Activated naive CD8-positive, alpha-beta T cell treated with anti-CD3 and anti-CD28 coated beads, Interleukin-2, amount 10 ng/mL, durations not matched to agents 7 days and 5 days (primary cell): ENCODE measurements at places on chromosomes 2 and 18.
A peak's percentile ranks its signal among the peaks of the same experiment; 100 is the strongest.

DNA sequence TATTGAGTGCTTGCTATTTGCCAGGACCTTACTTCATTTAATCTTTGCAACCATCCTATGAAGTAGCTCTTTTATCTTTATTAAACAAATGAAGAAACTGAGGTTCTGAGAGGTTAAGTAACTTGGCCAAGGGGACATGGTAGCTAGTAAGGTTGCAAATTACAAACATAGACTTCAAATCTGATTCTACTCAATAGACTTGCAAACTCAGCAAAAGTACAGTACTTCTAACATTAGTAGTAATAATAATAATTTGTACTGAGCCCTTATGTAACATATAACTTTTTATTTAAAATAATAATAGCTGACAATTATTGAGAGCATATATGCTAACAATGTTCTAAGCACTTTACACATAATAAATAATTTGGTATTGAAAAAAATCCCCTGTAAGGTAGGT is 255.7 kb upstream of the ATP5MC3 start:
- no peak for DNase-seq

DNA sequence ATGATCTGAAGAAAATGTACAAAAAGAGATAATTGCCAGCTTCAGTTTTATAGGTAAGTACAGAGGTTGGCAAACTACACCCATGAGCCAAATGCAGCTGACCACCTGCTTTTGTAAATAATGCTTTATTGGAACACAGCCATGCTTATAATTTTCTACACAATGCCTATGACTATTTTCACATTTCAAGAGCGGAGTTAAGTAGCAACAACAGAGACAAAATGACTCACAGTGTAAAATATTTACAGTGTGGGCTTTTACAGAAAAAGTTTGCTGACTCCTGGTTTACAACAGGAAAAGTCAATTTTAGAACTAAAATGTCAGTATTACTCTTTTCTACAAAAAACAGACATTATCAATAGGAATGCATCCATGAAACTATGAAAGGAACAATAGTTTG is 26.0 kb downstream of the CWC22 start:
- no peak for DNase-seq

DNA sequence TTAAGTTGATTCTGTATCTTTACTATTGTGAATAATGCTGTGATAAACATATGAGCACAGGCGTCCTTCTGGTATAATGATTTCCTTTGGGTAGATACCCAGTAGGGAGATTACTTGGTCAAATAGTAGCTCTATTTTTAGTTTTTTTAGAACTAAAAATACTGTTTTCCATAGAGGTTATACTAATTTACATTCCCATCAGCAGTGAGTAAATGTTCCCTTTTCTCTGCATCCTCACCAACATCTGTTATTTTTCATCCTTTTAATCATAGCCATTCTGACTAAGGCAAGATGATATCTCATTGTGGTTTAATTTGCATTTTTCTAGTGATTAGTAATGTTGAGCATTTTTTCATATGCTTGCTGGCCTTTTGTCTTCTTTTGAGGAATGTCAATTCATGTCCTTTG is 35.1 kb downstream of the PMS1 start:
- no peak for DNase-seq

GRCh38 chr2:192277494-192278109 is 82.9 kb upstream of the TMEFF2 start:
- DNase-seq, result no peak

- no peak for DNase-seq
Measured at GRCh38 chr2:39666491-39667101, 879 bp downstream of the TMEM178A start.

DNA sequence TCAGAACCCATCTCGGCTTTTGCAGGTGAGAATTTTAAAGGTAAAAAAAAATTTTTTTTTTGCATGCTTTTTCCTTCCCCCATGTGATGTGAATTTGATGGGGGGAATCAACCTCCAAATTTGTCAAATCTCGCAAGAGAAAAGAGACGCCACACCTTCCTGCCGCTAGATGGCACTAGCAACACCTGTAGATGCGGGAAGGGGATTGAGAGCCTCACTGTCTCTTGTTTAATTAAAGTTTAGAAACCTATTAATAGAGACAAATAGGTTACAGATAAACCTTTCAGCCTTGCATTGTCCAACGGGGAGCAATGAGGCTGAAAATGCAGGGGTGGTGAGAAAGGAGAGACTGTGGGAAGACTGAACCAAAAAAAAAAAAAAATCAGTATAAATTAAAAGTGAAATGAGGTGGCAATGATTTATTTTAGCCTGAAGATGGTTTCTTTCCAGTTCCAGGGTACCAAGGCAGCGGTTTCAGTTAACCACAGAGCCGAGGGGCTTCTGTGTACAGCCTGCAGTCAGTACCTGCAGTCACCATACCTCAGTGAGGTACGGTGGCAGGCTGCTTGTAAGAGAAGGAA is 84.6 kb downstream of the NRP2 start:
- DNase-seq, result peak; percentile 49

DNA sequence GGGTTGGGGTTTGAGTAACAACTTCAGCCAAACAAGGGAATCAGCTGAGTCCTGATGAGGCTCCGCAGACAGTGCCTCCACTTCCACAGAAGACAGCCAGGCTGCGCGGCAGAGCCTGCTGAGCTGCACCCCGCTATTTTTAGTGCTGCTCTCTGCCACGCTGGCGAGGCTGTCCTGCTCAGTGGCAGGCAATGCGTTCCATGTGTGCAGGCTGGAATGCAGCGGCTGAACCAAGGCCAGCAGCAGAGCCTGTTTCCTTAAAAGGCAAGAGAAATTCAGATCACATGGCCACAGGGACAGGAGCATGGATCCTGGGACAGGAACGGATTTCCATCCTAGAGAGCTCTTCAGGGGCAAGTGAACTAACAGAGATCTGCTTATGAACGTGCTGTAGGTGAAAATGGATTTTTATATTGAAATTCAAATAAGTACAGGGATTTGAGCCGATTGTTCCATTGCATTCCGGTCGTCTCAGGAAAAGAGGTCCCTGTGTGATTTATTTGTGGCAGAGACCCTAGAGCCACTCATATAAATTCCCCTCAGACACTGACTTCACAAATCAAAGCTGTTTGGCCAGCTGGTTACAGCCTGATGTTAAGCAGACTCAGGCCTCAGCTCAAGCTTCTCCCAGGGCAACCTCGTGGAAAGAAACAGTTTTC is 98.7 kb downstream of the COL6A3 start:
- DNase-seq, result no peak

DNA sequence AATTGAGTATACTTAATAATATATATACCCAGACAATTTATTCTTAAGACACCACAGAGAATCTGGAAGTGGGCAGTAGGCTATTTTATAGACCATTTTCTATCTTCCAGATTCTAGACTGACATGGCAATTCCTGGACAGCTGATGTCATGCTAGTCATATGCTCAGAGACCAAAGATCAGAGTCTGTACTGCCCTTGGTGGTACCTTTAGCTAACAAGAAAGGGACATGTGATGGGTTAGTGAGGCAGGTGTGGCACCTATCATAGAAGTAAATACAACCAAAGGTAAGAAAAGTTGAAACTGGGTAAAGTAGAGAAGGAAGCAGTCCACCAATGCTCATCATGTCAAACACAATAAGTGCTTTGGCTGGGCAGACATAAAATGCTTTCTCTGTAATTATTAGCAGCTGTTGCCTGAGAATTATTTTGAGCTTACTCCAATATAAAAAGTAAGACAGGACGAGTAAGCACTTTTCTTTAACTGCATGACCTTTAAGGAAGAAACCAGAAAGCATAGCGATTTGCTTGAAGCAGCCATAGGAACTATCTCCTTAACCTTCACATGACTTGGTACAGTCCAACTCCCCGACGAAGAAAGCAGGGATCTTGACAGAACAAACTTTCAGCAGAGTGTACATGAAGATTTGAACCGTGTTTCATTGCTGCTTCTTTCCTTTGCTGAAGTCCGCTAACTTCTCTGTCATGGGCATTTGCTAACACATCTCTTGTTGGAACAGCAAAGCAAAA is 47.1 kb downstream of the SLC40A1 start:
- DNase-seq, result no peak

- DNase-seq, result no peak
Measured at GRCh38 chr2:206457188-206457634, 13.9 kb downstream of the ADAM23 start.

GRCh38 chr18:50610349-50610748 is 50.5 kb downstream of the MAPK4 start:
- no peak for DNase-seq

DNA sequence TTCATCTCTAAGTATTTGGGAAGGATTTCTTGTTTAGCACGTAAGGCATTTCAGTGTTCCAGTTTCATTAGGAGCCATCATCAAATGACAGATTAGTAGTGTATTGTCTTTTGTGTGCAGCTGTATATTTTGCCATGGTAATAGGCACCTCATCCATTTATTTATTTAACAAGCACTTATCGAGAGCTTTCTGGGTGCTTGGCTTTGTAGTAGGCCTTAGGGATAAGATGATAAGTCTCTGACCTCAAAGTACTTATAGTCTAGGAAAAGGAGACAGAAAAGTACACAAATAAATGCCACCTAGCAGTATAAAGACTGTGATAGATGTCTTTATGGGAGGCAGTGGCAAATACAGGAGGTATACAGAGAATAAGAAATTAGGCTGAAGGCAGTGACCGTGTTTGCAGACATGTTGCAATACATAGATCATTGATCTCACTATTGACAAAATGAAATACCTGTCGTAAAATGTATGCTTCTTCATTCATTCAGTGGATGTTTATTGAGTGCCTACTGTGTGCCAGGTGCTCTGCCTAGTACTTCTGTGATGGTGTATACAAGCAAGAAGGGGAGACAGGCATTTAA is 265.9 kb downstream of the SETBP1 start:
- no peak for DNase-seq

DNA sequence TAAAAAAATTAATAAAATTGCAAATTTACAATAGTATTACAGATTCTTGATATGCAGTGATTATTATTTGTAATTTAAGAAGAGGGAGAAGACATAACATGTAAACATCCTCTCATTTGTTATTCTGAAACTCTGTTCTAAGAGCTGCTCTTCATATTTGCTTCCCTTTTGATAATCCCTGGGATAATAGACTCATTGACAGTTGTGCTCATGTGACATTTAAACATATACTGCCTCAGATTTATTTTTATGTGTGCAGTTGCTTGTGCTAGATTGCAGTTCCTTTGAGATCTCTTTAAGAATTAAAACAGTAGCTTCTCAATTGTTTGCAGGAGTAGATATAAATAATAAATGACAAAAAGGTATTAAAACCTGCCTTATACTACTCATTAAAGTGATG is 605.1 kb upstream of the CNTNAP5 start:
- DNase-seq, result no peak

- no peak for DNase-seq
Measured at GRCh38 chr2:232260075-232260474, 118.5 kb upstream of the ALPP start.

GRCh38 chr18:61551586-61551985 is 218.4 kb downstream of the CDH20 start:
- no peak for DNase-seq

DNA sequence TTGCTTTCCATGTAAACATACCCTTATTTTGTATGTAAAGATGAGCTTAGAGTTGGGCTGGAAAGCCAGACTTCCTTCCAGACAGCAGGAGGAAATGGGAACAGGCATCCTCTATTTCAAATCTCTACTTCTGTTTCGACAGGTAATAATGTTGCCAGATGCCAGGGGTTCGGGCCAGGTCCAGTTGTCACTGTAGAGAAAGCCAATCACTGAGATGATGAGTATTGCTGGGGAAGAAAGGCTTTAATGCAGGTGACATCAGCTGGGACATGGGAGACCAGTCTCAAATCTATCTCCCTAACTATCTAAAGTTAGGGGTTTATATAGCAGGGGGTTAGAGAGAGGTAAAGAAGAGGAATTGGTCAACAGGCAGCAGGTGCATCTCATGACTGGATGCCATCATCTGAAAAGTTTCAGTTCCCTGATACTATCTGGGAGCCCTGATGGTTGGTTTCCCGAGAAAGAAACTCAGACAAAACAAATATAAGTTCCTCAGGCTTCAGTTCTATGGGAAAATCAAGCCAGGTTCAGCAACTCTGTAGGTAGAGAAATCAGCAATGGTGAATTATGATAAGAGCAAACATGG is 9.3 kb upstream of the MTCL1 start:
- DNase-seq, result no peak
